ENCODE measurements at places on chromosomes 1 and 21.

- no peak for DNase-seq
These were observed 29.5 kb downstream of the PIK3R3 start for GRCh38 chr1:46102769-46103476.

DNA sequence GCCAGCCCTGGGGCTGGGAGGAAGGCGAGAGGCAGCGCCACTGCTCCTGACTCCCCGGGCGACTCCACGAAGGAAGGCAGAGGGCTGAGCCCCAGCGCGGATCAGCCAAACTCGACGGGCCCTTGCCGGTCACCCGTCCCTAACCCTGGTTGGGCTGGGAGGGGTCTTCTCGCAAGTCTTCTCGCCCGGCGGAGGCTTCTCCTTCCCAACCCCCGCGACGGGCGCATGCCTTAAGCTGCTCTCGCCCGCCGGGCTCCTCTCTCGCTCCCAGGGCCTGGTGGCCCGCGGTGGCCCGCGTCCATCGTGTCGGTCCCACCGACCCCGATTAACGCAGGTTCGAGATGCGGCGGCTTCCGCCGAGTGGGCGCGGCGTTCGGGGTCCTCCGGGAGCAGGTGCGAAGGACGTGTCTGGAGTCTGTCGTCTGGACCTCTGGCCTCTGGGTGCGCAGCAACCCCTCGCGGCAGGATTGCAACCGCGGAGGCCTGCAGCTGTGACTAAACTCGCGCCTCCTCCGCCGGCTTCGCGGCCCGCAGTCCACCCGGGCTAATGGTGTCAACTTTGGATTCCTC is 29.0 kb upstream of the PPM1J start:
- DNase-seq, result no peak

GRCh38 chr1:190226006-190226405 is 251.7 kb downstream of the BRINP3 start:
- no peak for DNase-seq

DNA sequence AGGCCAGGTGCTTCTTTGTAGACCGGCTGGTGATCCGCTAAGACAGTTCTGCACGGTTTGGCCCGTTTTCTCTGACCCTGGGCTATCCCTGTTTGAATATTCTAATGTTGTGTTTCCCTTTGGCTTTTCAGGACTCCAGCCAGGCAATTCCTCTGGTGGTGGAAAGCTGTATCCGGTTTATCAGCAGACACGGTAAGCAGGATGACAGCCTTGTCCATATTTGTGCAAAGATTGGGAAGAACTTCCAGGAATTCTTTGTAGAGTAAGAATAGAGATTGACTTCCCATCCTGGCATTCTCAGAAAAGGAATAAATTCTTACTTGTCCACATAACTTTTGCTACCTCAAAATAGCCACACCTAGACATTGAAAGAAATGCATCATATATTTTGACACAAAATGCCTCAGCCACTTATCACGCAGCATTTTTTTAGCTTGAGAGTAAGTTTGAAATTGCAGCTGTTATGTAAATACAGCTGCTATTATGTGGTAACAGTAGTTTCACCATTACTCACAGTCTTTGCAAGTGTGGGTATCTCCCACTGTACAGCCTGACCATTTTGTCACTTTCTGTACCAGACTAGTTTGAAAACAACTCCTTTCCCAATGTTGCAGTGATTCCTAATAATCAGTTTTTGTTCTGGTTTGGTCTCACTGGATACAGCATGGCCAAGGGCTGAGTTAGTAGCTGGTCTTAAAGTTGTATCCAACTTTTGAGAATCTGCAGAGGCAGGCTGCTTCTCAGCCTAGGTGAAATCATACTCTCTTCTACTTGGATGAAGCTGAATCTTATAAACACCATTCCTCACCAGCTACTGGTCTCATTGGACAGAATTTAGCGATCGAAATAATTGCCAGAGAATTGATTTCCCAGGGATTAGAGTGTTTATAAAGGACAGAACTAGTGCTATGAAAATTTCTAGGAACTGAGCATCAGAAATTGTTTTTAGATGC is 40.0 kb upstream of the IKBKE start:
- DNase-seq, result no peak

- DNase-seq, result no peak
These were observed 62.7 kb downstream of the PRDM2 start for GRCh38 chr1:13762642-13763041.

GRCh38 chr1:205294175-205294917 is 27.2 kb downstream of the NUAK2 start:
- DNase-seq, result no peak

GRCh38 chr1:235907187-235907896 is 40.6 kb upstream of the LYST start:
- no peak for DNase-seq

DNA sequence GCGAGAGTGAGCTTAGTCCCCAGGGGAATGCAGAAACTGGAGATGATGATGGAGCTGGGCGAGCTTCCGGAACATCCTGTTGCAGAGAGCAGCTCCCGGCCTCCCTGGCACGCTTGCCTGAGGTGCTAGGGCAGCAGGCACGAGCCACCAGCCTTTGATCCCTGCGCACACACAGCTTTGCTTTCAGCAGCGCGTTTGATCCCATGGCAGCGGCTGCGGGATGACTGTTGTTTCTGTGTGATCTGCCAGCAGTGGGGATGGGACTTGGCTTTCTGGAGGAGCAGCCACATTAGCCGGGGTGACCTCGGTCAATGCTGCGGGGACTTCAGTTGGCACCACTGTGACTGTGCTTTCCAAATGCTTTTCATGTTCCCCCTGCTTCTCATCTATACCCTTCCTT is 193.2 kb downstream of the KAZN start:
- DNase-seq, result no peak

- DNase-seq, result no peak
These were observed 107.7 kb downstream of the MAB21L3 start for GRCh38 chr1:116218922-116219321.

- DNase-seq, result peak; percentile 20
These were observed 632 bp downstream of the PEX19 start for GRCh38 chr1:160284220-160284781.

- no peak for DNase-seq
These were observed 41.5 kb downstream of the NKAIN1 start for GRCh38 chr1:31198150-31198549.

- DNase-seq, result no peak
These were observed 129.9 kb downstream of the SLC30A10 start for GRCh38 chr1:219798283-219799030.

DNA sequence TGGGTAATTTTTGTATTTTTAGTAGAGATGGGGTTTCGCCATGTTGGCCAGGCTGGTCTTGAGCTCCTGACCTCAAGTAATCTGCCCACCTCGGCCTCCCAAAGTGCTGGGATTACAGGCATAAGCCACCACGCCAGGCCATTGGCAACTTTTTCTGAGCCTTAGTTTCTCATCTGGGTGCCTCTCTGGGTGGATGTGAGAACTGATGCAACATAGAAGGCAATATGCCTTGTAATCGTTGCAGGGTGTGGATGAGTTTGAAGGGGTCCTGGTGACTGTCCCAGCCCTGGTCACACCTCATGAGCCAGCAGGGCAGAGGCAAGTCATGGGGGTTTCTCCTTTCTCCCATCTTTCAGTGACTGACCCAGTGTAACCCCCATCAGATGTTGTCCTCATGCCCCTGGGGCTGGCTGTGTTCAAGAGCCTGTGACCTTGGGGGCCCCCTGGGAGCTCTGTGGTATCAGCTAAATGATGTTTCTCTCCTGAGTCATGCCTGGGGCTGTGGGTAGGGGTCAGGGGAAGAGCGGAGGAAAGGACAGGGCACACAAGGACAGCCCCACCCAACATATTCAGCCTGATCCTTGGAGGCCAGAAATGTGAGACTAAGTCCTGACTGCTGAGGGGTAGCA is 3.6 kb downstream of the COL9A2 start:
- DNase-seq, result no peak

DNA sequence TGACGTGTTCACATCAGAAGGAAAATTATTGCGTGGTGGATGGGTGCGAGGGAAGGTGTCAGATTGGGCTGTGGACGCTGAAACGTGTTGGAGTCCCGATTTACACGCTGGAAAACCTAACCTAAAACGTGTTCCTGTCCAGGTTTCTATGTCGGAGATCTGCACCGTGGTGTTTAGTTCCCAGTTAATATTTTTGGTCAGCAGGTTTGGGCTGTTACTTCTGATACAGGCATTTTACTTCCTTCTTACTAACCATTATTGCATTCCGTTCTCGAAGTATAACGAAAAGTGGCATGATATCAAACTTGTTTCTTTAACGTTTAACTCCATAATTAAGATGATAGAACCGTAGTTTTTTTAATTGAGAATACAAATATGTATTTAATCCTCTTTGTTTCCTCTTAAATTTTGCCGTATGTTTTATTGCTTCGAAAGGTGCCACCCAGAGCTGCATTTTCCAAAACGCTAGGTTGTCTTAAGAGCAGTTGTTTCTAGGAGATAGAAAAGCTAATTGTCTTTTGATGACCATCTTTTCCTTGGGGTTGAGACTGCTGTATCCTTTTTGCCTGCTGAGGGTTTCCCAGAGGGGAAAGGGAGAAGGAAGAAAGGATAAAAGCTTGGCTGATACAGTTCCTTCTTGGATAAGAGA is 1.3 kb downstream of the ADARB1 start:
- DNase-seq, result no peak

DNA sequence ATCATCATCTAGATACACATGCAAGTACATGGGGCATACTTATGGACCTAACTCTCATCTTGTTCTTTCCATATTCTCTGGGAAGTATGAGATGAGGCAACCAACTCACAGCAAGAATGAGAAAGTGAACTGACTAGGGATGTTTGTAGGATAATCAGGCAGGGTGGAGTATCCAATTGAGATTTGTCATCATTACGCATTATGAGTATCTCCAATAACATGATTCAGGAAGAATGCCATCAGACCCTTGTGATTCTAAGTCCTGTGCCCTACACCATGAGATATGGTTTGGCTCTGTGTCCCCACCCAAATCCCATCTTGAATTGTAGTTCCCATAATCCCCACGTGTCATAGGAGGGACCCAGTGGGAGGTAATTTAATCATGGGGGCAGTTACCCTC is 154.0 kb downstream of the SLC30A10 start:
- no peak for DNase-seq

Measured in GM12892 (cell line).